Cardiac muscle cell (in vitro differentiated cells and primary cell): ENCODE measurements at places on chromosomes 6 and 20.

- DNase-seq, result peak; percentile 70
- H3K36me3 ChIP-seq, result no peaks in the 10 kb centered on the region
- H3K4me3 ChIP-seq, result no peak overlapping the region
- H3K27me3 ChIP-seq, result no peaks in the 10 kb centered on the region
- H3K4me1 ChIP-seq, result no peaks in the 10 kb centered on the region
- no peak overlapping the region for H3K27ac ChIP-seq
Measured at GRCh38 chr20:59087829-59088433, 45.3 kb upstream of the PRELID3B start.

- H3K36me3 ChIP-seq, result no peaks in the 10 kb centered on the region
- peaks cover 21% of the 10 kb centered on the region for H3K4me1 ChIP-seq
- no peak for DNase-seq
- no peak overlapping the region for H3K4me3 ChIP-seq
Measured at GRCh38 chr6:107820338-107821261, 3.5 kb downstream of the SCML4 start.

- peak; percentile 65 for DNase-seq
- H3K4me3 ChIP-seq, result no peak overlapping the region
- no peak overlapping the region for H3K27ac ChIP-seq
- no peaks in the 10 kb centered on the region for H3K36me3 ChIP-seq
- H3K27me3 ChIP-seq, result no peaks in the 10 kb centered on the region
Measured at GRCh38 chr6:71190809-71191208, 97.8 kb upstream of the OGFRL1 start.

- H3K4me3 ChIP-seq, result peak within 1 kb of the TSS; percentile 84
- peaks cover 6% of the 10 kb centered on the region for H3K4me1 ChIP-seq
- peaks cover 4% of the 10 kb centered on the region for H3K36me3 ChIP-seq
- H3K27ac ChIP-seq, result peak within 1 kb of the TSS; percentile 75
- H3K27me3 ChIP-seq, result no peaks in the 10 kb centered on the region
Measured at GRCh38 chr20:63969838-63970713, at the start of gene ZNF512B. Gene ZNF512B, minus strand, starts transcription at chr20:63969930. Its CDS starts 1,980 bp downstream, at chr20:63967950.

- no peak overlapping the region for H3K4me3 ChIP-seq
- H3K36me3 ChIP-seq, result no peaks in the 10 kb centered on the region
- H3K27me3 ChIP-seq, result no peaks in the 10 kb centered on the region
- H3K27ac ChIP-seq, result no peak overlapping the region
Measured at GRCh38 chr6:88105741-88106340, 58.2 kb downstream of the SPACA1 start.

GRCh38 chr6:158411998-158412397 lies 99.7 kb downstream of the TULP4 start:
- peaks cover 3% of the 10 kb centered on the region for H3K36me3 ChIP-seq
- no peaks in the 10 kb centered on the region for H3K4me1 ChIP-seq
- no peak overlapping the region for H3K4me3 ChIP-seq
- no peak overlapping the region for H3K27ac ChIP-seq
- no peaks in the 10 kb centered on the region for H3K27me3 ChIP-seq

DNA sequence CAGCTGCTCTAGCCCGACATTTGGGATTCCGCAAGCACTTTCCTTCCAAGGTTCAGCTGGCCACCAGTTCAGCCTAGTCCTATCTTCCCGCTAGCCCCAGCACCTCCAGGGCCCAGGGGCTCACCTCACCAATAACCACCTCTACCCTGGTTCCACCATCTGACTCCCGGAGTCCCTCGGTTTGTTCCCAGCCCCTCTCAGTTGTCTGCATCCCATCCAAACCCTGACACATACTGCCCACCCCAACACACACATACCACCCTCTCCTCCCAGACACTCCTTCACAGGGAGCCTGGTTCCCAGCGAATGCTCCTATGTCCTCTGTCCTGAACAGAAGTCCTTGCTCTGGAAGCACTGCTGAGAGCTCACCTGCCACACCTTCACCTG lies 418 bp downstream of the TNXB start:
- no peaks in the 10 kb centered on the region for H3K27me3 ChIP-seq
- H3K4me3 ChIP-seq, result no peak overlapping the region
- no peaks in the 10 kb centered on the region for H3K36me3 ChIP-seq
- H3K27ac ChIP-seq, result no peak overlapping the region

- no peak overlapping the region for H3K27ac ChIP-seq
- peaks cover 29% of the 10 kb centered on the region for H3K4me1 ChIP-seq
- DNase-seq, result no peak
- H3K4me3 ChIP-seq, result no peak overlapping the region
Measured at GRCh38 chr6:134533991-134534390, 216.1 kb upstream of the SGK1 start.

- H3K4me3 ChIP-seq, result no peak overlapping the region
- no peak for DNase-seq
- no peaks in the 10 kb centered on the region for H3K36me3 ChIP-seq
- no peaks in the 10 kb centered on the region for H3K27me3 ChIP-seq
- H3K27ac ChIP-seq, result no peak overlapping the region
- no peaks in the 10 kb centered on the region for H3K4me1 ChIP-seq
Measured at GRCh38 chr6:166864333-166864732, 92.0 kb downstream of the RNASET2 start.

DNA sequence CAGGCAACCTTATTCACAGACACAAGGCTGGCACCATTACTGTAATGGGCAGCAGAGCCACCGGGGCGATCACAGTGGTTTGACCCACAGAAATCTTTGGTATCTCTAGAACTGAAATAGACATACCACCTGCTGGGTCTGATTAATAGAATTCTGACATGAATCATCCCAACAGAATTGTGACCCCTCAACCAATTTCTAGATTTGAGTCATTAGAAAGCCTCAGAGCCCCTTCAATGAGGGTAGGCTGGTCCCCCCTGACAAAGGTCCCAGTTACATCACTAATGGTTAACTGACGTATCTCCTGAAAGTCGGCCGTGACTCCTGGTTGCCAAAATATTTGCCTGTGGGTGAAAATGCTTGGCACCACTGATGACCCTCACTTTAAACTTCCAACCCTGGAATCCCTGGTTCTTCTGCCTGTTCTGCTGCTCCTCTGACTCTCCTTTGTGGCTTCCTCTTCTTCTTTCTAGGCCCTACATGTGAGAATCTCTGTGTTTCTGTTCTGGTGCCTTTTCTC lies 124.9 kb upstream of the ARID1B start:
- no peak overlapping the region for H3K27ac ChIP-seq
- H3K36me3 ChIP-seq, result no peaks in the 10 kb centered on the region
- no peaks in the 10 kb centered on the region for H3K27me3 ChIP-seq
- H3K4me1 ChIP-seq, result peaks cover 6% of the 10 kb centered on the region
- DNase-seq, result no peak

DNA sequence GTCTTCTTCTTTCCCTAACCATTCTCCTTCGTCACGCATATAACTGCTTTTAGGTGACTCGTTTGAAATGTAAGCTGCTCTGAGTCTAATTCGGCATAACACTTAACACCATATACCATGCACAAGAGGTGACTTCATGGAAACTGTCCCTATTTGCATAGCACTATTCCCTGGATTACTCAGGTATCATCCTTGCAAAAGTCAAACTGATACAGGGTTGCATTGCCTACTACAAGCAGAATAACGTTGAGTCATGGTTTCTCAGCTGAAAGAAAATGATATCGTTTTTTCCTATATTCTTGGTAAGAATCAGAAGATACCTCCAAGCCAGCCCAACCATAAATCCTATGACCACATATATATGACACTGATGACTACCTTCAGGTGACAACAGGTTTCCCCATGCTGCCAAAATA lies 227.5 kb downstream of the ATXN1 start:
- H3K36me3 ChIP-seq, result no peaks in the 10 kb centered on the region
- H3K27me3 ChIP-seq, result no peaks in the 10 kb centered on the region
- DNase-seq, result no peak
- H3K4me3 ChIP-seq, result no peak overlapping the region

- no peaks in the 10 kb centered on the region for H3K27me3 ChIP-seq
- H3K4me3 ChIP-seq, result no peak overlapping the region
- H3K4me1 ChIP-seq, result peaks cover 38% of the 10 kb centered on the region
- H3K36me3 ChIP-seq, result no peaks in the 10 kb centered on the region
- DNase-seq, result no peak
Measured at GRCh38 chr6:143607168-143607567, 70.6 kb upstream of the PHACTR2 start.

GRCh38 chr20:41738604-41739206 lies 120.5 kb upstream of the CHD6 start:
- no peak overlapping the region for H3K4me3 ChIP-seq
- no peaks in the 10 kb centered on the region for H3K4me1 ChIP-seq
- H3K27ac ChIP-seq, result no peak overlapping the region
- H3K36me3 ChIP-seq, result no peaks in the 10 kb centered on the region

GRCh38 chr20:39070484-39071231 lies 108.5 kb downstream of the DHX35 start:
- H3K36me3 ChIP-seq, result no peaks in the 10 kb centered on the region
- H3K4me1 ChIP-seq, result no peaks in the 10 kb centered on the region
- no peaks in the 10 kb centered on the region for H3K27me3 ChIP-seq
- DNase-seq, result no peak
- no peak overlapping the region for H3K4me3 ChIP-seq

- no peak for DNase-seq
- H3K27ac ChIP-seq, result no peak overlapping the region
- H3K36me3 ChIP-seq, result no peaks in the 10 kb centered on the region
- peaks cover 16% of the 10 kb centered on the region for H3K4me1 ChIP-seq
- H3K4me3 ChIP-seq, result peak overlapping the region; percentile 78
Measured at GRCh38 chr6:138107752-138108592, 753 bp upstream of the PERP start.

DNA sequence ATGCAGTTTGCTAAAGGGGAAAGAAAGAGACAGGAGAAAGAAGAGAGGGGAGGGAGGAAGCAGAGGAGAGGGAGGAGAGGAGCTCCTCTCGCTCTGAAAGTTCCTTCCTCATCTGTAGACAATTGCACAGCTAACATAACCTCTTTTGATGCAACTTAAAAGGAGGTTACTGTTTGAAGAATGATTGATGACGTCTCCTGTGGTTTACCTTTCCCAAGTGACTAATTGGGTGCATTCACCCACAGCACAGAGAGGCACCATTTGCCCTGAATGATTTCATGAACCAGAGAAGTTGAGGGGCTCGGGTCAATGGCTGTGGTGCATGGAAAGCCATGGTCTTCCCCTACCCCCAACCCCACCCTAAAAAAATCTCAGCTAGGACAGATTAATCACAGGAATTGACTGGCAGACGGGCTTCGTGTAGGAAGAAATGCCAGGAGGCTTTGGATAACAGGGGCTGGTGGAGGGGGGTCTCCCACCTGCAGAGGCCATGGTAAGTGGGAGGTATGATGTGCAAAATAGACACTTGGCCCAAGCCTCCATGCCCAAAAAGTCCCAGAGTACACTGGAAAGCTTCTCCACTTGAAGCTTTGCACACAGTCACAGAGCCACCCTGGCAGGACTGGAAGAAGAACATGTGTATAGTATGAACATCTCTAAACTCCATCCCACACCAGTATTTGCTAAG lies 213.7 kb downstream of the ANKRD60 start:
- H3K27me3 ChIP-seq, result peaks cover 5% of the 10 kb centered on the region
- H3K36me3 ChIP-seq, result no peaks in the 10 kb centered on the region
- DNase-seq, result no peak
- H3K4me1 ChIP-seq, result no peaks in the 10 kb centered on the region

DNA sequence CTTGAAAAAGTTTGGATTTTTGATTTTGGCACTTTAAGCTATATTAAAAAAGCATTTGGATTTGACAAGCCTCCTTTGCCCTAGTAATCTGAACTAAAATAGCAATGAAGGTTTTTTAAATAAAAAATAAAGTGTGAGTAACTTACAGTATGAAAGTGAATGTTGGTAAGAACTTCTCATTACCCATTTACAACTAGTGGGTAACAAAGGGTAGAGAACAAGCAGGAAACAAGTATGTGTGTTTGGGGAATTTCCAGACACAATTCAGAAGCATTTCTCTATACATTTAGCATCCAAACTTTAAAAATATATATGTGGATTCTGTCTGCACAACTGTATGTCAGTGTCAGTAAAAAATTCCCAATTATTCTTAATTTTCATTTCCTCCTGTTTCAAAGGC lies 2.9 kb downstream of the TMEM30A start:
- no peak for DNase-seq
- peak overlapping the region; percentile 95 for H3K4me3 ChIP-seq
- H3K27me3 ChIP-seq, result no peaks in the 10 kb centered on the region
- no peaks in the 10 kb centered on the region for H3K36me3 ChIP-seq
- no peak overlapping the region for H3K27ac ChIP-seq

- no peak for DNase-seq
- no peaks in the 10 kb centered on the region for H3K36me3 ChIP-seq
- H3K4me1 ChIP-seq, result peaks cover 6% of the 10 kb centered on the region
- H3K27me3 ChIP-seq, result no peaks in the 10 kb centered on the region
- no peak overlapping the region for H3K27ac ChIP-seq
Measured at GRCh38 chr6:105952772-105953690, 133.1 kb upstream of the PRDM1 start.
